K562 (cell line): ENCODE measurements at places on chromosomes 11 and 22.
A peak's percentile ranks its signal among the peaks of the same experiment; 100 is the strongest.

DNA sequence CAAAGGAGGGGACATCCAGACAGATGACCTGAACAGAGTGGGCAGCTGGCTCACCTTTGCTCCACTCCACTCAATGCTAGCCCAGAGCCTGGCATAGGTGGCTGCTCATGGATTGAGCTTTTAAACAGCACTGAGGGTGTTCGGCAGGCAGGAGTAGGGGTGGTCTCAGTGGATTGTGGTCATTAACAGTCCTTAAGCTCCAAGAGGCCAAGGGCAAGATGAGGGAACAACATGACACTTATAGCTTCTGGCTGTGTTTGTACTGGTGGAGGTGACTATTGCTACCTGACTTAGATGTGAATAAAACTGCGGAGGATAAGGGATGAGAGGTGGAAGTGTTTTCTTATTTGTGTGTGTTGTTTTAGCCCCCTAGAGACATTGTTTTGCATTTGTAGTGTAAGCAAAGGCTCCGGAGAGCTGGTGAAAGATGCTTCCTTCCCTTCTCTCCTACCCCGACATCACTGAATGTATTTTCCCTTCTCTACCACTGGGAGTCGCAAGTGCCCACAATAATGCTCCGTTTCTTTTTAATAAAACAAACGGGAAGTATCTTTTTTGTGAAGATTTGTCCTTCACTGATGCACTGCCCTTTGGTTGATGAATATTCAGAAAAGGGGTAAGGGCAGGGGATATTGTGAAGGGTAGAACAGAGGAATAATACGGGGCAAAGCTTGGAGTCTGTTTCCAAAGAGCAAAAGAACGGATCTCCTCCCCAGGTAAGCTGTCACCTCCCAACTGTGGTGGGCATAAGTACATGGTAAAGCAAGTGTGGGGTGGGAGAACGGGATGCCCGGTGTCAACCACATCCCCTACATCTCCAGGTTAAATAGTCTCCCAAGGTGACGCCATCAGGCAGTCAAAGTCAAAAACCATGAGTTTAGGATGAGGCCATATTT, 27.5 kb upstream of the MTNR1B start:
- peak; percentile 45 for DNase-seq

- DNase-seq = no peak
Measured at GRCh38 chr11:71530602-71531001, 3.5 kb downstream of the KRTAP5-7 start.

DNA sequence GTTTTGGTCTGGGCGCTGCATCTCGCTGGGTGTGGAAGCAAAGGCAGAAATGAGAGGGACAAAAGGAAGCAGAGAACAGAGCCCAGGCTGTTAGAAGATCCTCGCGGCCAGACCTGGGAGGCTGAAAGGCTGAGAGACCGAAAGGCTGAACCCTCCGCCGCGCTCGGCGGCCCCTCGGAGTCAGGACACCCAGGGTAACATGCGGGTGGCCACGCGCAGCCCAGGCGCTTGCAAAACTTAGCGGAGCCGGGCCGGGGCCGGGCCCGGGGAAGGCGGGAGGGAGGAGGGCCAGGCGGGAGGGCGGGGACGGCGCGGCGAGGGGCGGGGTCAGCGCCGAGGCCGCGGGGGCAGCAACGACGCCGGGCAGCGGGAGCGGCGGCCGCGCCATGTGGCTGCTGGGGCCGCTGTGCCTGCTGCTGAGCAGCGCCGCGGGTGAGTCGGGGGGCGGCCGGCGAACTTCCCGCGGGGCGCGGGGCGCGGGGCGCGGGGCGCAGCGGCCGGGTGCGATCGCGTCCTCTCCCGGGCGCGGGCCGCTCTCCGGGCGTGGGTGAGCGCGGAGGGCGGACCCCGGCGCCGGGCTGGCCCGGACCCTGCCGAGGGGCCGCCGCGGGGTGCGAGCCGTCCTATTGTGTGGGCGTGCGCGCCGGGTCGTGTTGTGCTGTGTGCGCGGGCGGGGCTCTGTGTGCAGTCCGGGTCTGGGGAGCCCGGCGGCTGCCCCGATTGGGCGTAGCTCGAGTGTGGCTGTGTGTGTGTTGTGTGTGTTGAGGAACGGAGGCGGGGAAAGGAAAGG, at the start of gene LDLRAD3:
TSS of gene LDLRAD3 (plus strand) at position 350 of the 790 bp plus-strand sequence. CDS start at position 387, 37 bp downstream.
- peak; percentile 87 for DNase-seq

DNA sequence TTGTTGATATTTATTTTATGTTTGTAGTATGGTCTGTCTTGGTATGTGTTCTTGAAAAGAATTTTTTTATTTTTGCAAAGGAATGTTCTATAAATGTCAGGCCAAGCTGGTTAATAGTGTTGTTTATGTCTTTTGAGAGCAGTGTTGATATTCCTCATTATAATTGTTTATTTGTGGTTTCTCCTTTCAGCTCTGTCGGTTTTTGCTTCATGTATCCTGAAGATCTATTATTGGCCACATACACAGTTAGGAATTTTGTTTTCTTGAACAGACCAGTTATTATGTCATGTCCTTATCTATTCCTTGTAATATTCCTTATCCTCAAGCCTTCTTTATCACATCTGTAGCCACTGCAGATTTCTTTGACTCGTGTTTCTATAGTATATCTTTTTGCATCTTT, 56.5 kb downstream of the PDHX start:
- no peak for DNase-seq

DNA sequence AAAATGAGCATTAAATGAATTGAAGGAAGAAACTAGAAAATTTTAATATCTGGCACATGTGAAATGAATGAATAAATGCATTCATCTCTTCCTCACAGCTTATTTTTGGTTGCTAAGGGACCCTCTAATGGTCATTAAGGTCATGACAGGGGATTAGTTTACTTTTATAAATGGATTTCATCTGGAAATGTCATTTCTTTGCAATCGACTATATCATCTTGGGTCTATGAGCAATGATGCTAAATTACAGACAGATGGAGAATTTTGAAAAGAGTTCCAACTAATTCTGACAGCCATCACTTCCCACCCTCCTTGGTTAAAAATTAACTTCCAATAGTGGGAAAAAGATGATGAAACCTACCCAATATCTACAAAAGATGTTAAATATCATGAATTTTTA, 98.0 kb downstream of the KIF18A start:
- DNase-seq = no peak

- no peak for DNase-seq
Measured at GRCh38 chr22:17536269-17536668, 27.0 kb upstream of the SLC25A18 start.

DNA sequence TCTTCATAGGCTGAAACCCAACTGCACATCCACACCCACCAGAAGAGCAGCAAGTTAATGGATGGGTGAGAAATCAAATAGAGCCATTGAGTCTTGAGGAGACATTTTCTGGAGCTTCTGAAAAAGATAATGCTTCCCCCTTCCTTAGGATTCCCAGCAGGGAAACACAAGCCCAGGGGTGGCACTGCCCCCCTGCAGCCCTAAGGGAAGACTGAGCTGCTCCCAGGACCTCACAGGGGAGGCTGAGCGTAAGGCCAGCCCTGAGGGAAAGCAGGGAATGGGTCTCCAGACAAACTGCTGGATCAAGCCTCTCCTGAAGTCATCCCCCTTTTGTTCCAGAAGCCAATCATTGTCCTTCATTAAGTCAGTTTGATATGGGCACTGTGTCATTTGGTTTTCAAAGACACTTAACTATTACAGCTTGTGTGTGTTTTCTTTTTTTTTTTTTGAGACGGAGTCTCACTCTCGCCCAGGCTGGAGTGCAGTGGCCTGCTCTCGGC, 15.1 kb downstream of the LTO1 start:
- DNase-seq = no peak
